ENCODE measurements at places on chromosomes 11 and 22.

- peak; percentile 82 for DNase-seq
Observed at GRCh38 chr22:35301372-35301874, 1.7 kb downstream of the TOM1 start.

GRCh38 chr11:101429703-101430540 lies 153.9 kb downstream of the TRPC6 start:
- DNase-seq, result no peak

DNA sequence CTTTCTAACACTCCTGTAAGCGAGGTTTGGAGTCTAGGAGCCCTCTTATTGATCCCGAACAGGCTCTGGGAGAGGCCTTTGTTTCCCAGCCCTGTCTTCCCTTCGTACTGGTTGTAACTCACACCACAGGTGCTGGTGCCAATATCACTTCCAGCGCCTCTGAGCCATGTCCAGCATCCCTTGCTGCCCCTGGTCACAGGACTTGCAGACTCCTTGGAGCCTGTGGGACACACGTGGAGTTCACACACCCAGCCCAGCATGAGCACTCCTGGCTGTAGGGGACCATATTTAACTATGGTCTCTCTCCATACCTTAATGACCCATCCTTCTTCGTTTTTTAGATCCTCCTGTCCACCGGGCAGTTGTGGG lies 2.2 kb downstream of the ZBTB16 start:
- no peak for DNase-seq

DNA sequence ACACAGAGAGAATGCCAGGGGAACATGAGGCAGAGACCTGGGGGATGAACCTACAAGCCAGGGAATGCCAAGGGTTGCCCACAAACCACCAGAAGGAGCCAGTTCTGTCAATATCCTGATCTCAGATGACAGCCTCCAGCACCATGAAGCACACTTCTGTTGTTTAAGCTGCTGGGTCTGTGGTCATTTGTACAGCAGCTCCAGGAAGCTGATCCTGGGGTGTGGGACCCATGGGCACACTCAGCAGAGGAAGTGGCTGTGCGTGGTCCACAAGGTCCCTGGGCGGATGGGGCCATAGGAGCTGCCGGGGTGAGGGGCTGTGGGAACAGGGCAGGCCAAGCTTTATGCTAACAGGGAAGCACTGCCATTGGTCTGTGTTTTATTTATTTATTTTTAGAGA lies 12.1 kb downstream of the PPM1F start:
- DNase-seq, result no peak

DNA sequence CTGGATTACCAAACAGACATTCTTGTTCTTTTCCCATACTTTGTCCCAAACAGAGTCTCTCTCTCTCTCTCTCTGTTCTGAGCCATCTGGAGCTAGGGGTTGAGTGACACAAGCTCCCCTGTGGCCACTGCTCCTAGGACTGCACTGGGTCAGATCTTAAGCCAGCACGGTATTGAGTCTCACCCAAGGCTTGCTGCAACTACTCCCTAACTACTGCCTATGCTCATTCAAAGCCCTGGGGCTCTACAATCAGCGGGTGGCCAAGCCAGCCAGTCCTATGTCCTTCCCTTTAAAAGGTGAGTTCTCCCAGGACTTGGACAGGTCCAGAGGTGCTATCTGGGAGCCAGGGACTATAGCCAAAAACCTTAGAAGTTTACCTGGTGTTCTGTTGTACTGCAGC lies 385.6 kb downstream of the CNTN5 start:
- DNase-seq, result no peak

- DNase-seq, result no peak
Observed at GRCh38 chr11:27397624-27398399, 34.8 kb upstream of the CCDC34 start.

- no peak for DNase-seq
Observed at GRCh38 chr11:25899617-25900160, 432.2 kb upstream of the ANO3 start.

DNA sequence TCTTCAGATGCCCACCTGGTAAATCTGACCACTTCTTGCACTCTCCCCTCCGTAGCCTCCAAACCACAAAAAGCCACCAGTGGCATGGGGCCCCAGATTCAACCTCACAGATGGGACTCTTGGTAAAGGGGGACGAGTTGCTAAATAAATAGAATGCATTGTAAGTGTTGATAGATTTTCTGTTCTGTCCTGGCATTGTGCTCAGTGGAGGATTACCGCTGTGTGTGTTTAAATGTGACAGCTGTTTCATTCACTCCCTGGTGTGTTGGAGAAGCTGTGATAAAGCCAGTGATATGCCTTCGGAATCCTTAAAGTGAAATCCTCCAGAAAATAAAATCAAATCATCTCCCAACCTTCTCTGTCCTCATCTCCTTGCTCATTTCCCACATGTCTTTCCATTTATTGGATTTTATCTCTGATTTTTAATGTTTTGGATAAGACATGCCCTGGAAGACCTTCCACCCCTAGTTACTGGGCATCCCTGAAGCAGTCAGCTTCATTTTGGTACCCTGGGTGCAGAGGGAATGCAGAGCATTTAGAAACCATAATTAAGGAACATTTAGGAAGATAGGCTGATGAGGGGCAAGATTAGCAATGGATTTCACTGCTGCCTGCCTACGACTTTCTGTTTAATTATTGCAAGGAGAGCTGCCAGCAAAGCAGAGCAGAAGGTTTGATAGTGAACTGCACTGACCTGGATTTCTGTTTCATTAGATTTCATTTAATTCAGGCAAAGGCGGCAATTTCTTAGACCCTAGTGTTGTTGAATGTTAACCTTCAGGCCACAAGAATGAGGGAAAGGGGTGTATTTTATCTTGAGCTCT lies 460.9 kb upstream of the KIRREL3 start:
- no peak for DNase-seq

Data from CD4-positive, alpha-beta T cell treated with Interferon gamma for 1 hour (primary cell).